Ovary (tissue), 10 donors: ENCODE measurements at places on chromosomes 11 and 22.

DNA sequence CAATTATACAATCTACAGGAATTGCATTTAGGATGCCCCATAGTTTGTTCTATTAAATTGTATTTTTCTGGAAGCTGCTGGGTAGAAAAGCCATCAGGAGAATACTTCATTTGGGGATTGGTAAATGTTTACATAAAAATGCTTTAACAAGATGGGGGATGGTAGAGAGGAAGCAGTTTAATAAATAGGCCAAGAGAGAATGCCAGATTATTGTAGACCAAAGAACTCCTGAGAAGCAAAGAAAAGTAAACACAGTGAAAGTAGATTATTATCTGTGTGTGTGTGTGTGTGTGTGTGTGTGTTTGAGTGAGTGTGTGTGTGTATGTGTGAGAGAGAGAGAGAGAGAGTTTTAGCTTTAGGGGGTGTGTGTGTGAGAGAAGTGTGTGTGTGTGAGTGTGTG lies 820.4 kb upstream of the CCDC90B start:
- no peak for DNase-seq

- DNase-seq = no peak
These were observed 2.9 kb downstream of the AP5B1 start for GRCh38 chr11:65777821-65778361.

GRCh38 chr11:94533696-94534630 lies 9.8 kb upstream of the FUT4 start:
- no peak for DNase-seq

DNA sequence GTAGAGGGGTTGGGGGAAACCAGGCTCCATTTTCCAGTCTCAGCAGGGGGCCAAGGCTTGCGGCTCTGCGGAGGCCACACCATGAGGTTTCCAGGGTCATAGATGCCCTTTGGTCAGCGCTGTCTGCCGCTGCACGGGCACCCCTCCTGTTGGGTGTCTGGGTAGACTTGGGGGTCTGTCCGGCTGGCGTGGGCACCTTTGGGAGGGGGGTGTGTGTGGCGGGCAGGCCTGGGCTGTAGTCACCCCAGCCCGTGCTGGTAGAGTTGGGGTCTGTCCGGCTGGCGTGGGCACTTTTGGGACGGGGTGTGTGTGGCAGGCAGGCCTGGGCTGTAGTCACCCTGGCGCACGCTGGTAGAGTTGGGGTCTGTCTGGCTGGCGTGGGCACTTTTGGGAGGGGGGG lies 18.6 kb downstream of the LSP1 start:
- DNase-seq = peak; percentile 15

DNA sequence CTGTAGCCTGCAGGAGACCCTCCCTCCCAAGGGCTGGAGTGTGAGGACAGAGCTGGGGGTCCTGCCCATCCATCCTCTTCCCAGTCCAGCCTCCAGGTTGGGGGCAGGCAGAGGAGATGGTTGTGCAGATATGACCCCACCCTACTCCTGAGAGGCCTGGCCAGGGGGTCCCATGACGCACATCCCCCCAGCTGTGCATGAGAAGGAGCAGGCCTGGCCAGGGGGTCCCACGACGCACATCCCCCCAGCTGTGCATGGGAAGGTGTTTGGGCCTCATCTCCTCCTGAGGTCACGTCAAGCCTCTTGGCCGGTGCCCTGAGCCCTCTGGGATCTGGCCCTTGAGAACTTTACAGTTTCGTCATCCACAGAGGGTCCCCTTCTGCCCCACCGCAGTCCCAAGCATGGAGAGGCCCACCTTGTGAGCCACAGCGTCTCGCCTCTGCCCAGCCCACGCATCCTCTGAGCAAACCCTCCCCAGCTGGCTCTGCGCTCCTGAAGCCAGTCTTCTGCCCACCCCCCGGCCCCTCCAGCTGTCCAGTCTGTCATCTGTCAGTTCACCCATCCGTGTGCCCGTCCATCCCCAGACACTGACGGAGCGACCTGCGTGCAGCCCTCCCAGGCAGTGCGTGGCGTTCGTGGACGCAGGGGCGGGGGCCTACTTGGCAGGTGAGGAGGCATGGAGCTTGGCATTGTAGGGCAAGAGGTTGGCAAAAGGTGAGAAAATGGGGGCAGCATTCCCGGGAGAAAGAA lies 2.3 kb downstream of the ANO9 start:
- DNase-seq = no peak

DNA sequence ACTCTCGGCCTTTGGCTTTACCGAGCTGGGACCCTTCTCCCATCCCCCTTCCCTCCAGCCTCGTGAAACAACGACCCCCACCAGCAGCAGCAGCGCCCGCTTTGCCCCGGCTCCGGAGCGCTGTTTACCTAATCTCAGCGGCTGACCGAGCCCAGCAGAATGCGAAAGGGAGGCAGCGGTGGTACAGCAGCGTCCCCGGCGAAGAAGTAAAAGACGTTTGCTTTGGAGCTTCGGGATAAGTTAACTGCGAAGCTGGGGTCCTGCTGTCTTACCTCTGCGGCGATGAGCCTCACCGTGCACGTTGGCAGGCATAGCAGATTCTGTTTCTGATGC lies 2.0 kb upstream of the LARGE1 start:
- peak; percentile 55 for DNase-seq

- no peak for DNase-seq
These were observed 30.7 kb downstream of the PARVG start for GRCh38 chr22:44211256-44211945.

GRCh38 chr11:93250326-93250725 lies 52.5 kb upstream of the SLC36A4 start:
- DNase-seq = no peak

DNA sequence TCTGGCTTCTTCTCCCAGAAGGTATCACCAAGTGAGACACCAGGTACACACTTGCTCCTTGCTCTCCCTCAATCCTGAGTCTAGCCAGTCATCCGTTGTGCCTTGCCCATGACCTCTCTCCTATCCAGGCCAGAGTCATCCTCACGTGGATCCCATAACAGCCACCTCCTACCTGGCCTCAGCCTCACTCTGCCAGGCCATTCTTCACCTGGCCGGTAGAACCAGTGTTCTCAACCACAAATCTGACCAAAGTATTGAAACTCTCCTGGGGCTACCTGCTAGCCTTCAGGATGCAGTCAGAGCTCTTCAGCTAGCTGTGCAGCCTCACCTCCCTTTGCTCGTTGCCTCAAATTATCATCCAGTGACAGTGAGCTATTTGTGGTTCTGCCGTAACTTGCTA lies 37.7 kb downstream of the CHRDL2 start:
- no peak for DNase-seq

GRCh38 chr11:47276923-47277322 lies 7.0 kb downstream of the MADD start:
- DNase-seq = no peak

DNA sequence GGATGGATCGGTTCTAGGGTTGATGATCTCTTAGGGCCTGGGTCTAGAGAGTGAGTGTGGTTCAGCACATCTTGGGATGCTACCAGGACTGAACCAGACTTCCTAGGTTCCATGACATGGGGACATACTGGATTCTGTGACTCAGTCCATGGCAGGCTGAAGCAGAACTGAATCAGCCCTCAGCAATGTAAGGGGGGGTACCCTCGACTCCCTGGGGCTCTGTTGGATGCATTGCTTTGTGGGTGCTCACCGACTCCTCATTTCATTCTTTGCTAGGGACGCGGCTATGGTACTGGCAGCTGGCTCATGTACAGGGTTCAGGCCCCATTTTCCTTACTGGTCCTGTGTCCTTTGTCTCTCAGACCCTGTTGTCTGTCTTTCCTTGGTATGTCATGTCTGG lies 733 bp upstream of the GRAMD1B start:
- no peak for DNase-seq

DNA sequence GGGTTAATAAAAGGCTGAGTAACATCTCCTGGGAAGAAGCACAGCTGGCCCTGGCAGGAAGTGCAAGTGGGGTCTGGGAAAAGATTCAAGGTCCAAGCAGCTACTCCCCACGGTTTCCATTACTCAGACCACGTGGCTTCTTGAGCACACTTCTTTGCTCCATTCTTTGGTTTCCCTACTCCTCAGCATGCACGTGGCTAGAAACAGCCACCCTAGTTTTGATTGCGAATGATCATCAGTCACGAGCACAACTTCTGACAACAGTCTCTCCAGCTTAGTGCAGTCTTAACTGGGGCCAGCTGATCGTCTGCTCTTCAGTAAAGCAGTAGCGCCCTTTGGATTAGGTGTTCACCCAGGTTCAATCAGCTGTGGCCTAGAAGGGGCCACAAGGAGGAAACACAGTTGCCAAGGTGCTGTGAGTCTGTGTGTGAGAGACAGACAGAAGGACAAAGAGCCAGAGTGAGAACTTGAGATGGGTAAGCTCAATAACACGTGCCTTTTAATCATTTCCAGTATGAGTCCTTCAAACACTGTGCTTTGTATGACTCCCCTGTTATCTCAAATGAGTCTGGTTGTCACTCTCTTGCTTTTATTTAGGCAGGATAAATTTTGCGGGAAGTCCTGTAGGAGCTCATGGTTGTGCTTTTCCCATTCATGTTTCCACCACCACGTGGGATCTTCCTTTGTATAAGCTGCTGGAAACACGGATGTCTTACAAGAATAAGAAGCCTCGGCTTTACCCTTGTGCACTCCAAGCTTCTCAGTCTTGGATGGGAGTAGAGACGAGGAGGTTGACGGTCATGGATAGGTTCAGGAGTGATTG lies 901 bp upstream of the PARVA start:
- DNase-seq = peak; percentile 69

- no peak for DNase-seq
These were observed 5.6 kb downstream of the DDX6 start for GRCh38 chr11:118785362-118785761.

DNA sequence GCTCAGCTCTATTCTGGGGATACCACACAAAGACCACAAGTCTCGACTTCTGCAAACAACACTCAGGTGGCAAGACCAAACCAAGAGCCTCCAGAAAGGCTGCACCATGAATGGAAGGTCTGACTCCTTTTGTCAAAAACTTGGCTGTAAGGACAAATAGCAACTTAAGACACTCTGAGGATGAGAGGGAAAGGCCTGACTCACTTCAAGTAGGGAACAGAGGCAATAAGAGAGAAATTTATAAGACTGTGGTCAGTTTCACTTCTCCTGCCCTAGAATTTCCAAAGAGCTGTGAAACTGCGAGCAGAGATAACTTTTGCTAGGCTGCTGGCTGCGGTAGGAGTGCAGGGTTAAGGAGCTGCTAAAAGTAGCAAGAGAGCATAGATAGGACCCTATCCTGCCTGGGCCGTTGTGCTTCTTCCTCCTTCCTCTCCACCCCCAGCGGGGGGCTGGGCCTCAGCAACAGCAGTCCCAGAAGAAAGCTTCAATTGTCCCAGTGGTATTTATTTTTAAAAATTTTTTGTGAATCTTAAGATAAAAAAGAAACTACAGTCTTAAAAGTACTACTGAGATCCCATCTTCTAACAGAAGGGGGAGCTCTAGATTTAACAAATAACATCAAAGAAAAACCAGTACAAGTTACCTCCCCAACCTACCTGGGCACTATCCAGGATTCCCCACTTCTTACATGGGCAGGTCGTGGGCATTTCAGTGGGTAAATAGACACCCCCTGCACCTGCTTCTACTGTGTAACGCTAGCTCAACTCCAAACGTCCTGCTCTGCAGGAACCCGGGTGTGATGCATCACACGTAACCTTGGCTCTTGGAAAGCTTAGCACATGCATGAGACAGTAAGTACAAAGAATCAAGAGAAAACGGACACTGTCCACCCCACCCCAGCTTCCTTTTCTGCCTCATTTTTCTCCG lies 66.4 kb downstream of the SGSM3 start:
- DNase-seq = no peak

- DNase-seq = no peak
These were observed 66.8 kb upstream of the NTM start for GRCh38 chr11:131303611-131304119.

- DNase-seq = no peak
These were observed 15.6 kb upstream of the DENND5A start for GRCh38 chr11:9280655-9281301.

GRCh38 chr11:19160847-19161246 lies 40.9 kb downstream of the CSRP3 start:
- no peak for DNase-seq
